ENCODE measurements at places on chromosomes 7 and 10.

DNA sequence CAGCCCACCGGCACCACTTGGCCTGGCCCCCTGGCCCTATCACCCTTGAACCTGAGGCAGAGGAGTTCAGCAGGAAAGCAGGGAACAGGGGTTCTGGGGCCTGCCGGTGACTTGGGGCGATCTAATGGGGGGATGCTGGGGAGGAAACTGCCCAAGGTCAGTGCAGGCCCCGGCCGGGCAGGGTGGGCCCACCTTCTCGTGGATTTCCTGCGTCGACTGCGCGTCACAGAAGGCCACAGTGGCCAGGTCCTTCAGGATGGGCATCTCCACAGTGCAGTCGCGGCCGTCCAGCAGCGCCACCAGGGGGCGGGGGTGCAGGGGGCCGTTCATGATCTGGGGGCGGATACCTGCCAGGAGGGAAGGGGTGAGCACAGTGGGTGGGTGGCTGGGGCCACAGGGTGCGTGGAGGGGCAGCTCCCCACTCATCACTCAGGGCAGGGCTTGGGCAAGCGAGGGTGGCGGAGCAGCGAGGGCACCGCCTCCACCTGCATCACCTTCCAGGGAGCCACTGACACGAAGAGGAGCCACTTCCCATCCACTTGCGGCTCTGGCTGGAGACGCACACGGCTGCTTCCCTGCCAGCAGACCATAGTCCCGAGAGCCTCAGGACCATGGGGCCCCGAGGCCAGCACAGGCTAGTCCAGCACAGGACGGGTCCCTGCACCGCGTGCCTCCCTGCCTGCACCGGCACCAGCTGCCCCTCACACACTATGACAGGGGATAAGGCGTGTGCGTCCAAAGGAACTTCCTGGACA is 61.4 kb downstream of the ZRANB1 start:
- DNase-seq: no peak

- peak; percentile 43 for DNase-seq
Measured at GRCh38 chr7:816751-817671, 15.3 kb upstream of the SUN1 start.

DNA sequence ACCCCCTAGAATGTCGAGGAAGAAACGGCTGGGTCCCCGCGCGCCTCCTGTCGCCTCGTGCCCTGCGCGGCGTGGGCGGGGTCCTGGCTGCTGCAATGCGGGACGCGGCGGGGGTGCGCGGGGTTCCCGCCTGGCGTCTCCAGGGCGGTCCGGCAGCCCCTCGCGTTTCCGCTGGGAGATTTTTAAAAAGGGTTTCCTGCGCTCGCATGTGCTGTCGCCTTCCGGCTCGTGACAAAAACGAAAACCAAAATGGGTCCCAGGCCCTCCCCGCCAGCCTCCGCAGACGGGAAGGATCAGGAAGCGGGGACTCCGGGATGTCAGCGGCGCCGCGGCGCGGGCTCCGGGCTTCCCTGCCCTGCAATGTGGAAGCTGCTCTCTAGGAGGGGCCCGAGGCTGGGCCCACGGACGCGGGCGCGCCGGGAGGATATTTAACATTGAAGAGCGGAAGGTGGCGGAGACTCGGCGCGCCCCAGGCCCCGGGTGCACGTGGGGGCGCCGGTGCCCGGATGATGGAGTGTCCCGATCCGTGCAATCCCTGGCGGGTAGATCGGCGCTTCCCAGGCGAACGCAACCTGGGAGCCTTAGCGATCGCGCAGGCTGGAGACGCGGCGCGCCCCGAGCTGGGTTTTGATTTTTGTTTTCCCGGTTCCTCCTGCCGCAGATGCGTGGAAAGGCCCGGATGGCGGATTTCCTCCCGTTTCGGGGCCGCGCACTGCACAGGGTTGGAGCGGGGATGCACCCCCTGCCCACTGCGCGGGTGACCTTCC is 1.0 kb downstream of the PFKP start:
- peak; percentile 83 for DNase-seq

DNA sequence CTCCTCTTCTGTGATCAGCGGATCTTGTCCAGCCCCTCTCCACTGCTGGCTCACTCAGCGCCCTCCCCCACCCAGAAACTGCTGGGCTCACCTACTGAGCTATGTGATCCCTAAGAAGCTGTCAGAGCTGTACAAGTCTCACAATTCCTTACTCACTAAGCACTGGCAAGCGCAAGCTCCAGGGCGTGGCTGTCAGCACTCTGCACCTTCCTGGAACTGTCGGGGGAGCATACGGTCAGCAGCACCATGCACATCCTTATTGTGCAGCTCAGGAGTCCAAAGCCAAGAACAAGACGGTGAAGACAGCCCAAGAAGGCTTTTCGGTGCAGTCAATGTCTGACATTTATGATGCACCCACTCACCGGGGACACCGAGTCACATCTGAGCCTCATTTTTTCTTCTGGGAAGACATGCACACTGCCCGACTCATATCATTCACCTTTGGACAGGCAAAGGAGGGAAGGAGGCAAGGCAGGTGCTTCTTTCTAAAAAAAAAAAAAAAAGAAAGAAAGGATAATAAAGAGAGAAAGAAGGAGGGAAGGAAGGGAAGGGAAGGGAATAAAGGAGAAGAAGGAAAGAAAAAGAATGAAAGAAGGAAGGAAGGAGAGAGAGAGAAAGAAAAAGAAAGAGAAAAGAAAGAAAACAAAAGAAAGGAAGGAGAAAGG is 56.3 kb downstream of the ASB13 start:
- DNase-seq: no peak

- no peak for DNase-seq
Measured at GRCh38 chr10:98269435-98269912, 1.5 kb upstream of the LOXL4 start.

DNA sequence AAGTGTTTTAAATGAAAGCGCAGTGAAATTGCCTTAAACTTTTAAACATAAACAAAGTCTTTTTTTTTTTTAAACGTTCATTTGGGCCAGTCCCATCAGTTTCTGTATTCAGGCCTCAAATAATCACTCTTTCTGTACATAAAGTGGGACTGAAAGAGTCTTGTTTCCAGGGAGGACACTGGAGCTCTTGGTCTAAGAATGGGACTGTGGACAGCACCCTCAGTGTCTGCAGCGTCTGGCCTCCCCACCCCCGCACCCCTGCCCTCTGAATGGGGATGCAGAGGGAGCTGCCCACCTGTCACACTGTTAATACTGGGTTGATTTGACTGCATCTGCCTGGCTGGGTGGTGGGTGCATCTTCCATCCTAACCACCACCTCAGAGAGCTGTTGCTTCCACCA is 5.2 kb downstream of the ZNF365 start:
- no peak for DNase-seq

DNA sequence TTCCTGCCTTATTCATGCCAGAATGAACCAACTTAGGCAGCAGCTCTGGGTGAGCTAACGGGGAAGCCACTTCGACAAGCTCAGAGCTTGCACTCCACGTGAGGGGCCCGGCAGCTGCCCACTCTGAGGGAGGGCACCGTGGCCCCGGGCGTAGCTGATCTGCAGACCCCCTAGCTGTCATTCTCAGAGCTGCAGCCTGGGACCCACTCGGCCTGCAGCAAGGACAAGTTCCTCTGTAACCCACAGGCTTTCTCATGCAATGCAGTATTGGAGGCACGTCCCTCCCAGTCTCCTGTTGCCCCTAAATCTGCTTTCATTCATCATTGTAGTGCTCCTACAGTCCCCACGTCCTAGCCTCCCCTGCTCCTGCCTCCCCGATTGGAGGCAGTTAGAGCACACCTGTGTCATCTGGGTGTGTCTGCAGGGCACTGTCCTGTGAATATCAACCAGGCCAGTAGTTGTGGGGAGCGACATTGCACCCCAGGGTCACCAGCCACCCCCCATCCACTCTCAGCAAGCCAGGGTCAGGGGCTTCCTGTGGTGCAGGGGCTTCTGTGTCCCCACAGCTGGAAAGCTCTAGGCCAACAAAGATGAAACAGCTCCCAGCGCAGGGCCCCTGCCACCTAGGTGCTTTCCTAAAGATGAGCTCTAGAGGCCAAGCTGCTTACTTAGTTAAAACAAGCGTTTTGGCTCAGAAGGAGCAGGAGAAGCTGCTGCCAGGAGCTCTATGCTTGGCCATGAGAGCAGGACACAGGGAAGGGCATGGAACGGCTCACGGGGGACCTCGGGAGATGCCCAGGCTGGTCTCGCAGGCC is 333.6 kb downstream of the ADARB2 start:
- no peak for DNase-seq

GRCh38 chr7:91910171-91910570 is 29.7 kb upstream of the MTERF1 start:
- DNase-seq: no peak

GRCh38 chr10:74310652-74311257 is 159.7 kb downstream of the ADK start:
- no peak for DNase-seq

- no peak for DNase-seq
Measured at GRCh38 chr10:13730306-13730652, 143.5 kb downstream of the PRPF18 start.

DNA sequence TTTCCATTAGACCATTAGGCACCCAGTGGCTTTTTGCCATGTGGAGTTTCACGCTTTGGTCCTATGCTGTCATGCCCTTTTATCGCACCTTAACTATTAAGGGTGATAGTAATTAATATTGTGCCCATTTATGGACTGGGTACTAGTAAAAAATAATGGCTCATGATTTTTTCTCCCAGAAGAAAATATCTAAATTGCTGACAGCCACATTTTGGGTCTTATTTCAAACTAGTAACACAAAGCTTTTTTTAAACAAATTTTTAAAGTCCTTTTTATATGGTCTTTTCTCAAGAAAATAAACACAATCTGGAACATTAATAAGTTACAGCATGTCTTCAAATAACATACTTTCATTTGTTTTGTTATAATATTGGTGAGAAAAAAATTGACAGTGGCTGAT is 179.7 kb downstream of the ANKRD7 start:
- DNase-seq: no peak

DNA sequence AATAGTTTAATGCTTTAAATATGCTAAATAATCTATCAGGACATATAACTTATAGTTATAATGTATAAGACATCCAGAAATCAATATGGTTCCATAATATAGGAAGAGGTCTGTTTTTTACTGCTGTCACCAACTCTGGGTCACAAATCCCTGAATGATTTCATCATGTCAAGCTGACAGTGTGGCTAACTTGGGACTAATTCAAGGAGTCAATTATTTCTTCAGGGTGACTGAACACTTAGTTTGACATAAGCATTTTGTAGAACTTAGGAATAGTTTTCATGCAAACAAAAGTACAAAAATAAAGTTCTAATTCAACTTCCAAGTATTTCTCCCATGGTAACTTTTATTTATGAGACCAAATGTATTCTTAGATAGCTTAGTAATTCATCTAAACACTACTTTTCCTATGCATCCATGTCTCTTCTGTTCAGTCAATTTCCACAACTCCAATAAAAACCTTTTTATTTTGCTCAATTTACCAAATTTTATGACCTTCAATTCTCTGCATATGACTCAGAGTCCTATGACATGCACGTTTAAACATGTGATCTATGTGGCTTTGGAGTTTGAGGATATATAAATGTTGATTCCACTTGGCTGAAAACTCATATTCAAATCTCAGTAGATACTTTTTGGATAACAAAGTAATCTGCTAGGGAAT is 40.3 kb upstream of the GNAT3 start:
- no peak for DNase-seq

- DNase-seq: no peak
Measured at GRCh38 chr7:130683026-130683425, 3.3 kb downstream of the TSGA13 start.

DNA sequence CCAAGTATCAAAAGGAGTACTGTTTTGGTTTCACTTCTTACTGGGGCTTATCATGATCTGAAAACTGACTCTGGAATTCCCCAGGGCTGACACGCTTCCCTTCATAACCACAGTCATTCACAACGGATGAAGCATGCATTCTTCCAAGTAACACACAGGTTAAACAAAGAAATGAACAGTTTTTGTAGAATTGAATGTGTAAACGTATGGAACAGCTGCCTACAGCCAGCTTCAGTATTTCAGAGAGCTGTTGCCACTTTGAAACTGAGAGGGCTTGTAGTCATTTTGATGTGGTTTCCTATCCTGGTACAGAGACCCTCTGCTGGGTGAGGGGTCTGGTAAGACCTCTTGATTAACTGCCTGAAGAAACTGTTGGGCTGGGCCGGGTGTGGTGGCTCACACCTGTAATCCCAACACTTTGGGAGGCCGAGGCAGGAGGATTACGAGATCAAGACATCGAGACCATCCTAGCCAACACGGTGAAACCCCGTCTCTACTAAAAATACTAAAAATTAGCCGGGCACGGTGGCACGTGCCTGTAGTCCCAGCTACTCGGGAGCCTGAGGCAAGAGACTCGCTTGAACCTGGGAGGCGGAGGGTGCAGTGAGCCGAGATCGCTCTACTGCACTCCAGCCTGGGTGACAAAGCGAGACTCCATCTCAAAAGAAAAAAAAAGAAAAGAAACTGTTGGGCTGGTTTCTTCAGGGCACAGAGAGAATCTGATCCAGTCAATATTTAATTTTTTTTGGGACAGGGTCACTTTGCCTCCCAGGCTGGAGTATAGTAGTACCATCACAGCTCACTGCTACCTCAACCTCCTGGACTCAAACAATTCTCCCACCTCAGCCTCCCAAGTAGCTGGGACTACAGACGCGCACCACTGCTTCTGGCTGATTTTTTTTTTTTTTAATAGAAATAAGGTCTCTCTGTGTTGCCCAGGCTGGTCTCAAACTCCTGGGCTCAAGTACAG is 4.7 kb downstream of the NFE2L3 start:
- DNase-seq: peak; percentile 87

All from activated CD4-positive, alpha-beta T cell treated with anti-CD3 and anti-CD28 coated beads, Interleukin-10, Interleukin-2, amounts not matched to agents 100 ng/mL and 50 ng/mL, durations not matched to agents 16 hours and 8 hours (primary cell).